Activated T-helper 17 cell treated with anti-CD3 and anti-CD28 coated beads, Interleukin-2, amount 50 U/mL, for 72 hours (primary cell): ENCODE measurements at places on chromosomes 2 and 18.
A peak's percentile ranks its signal among the peaks of the same experiment; 100 is the strongest.

DNA sequence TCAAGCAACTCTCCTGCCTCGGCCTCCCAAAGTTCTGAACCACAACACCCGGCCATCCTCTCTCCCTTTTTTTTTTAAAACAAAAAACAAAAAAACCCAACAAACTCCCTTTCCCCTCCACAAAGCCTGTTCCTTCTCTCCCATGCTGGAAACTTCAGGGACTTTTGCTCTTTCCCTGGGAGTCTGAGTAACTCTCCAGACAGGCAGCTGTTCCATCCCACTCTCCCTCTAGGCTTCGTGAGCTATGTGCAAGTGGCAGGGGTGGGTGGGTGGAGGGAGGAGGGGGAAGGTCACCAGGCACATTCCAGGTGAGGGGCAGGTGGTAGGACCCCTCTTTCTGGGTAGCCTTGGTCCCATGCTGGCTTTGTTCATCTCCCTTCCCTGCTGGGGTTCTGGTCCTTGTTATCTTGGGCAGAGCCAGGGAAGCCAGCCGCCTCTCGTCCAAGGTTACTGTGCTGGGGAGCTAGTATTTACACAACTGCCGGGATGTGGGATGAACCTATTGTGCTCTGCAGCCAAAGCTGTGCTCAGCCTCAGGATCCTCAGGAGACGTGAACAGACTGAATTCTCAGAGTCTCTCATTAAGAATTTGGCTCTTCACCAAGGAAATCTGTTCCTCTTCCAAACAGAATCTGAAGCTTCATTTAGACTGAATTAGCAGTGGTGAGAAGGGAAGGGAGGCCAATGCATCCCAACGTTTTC is 106.9 kb downstream of the LIPG start:
- ATAC-seq: no peak

DNA sequence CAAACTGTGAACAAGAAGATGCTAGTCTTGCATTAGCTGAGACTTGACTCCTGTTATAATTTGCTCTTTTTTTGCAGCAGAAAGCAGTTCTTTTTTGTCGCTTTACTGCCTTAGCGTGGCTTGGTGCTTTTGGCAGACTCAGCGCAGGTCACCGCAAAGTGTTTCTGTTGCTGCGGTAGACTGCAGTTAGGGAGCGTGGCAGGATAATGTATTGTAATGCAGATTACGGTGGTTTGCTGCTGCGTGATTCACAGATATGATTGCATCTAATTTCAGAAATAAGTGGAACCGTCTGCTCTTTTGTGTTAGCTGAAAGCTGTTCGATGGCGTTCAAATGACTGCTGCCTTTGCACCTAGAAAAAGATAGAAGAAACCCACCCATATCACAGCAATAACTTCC is 131.6 kb upstream of the SATB2 start:
- no peak for ATAC-seq

- ATAC-seq: no peak
Measured at GRCh38 chr2:37670378-37671008, 949 bp downstream of the CDC42EP3 start.

- peak; percentile 40 for ATAC-seq
Measured at GRCh38 chr2:191151331-191151730, 537 bp upstream of the STAT4 start.

- no peak for ATAC-seq
Measured at GRCh38 chr2:232501794-232502390, 14.3 kb upstream of the ECEL1 start.

GRCh38 chr2:8329660-8330622 is 351.9 kb upstream of the ID2 start:
- ATAC-seq: no peak

- no peak for ATAC-seq
Measured at GRCh38 chr2:17780546-17780945, 26.6 kb downstream of the GEN1 start.

DNA sequence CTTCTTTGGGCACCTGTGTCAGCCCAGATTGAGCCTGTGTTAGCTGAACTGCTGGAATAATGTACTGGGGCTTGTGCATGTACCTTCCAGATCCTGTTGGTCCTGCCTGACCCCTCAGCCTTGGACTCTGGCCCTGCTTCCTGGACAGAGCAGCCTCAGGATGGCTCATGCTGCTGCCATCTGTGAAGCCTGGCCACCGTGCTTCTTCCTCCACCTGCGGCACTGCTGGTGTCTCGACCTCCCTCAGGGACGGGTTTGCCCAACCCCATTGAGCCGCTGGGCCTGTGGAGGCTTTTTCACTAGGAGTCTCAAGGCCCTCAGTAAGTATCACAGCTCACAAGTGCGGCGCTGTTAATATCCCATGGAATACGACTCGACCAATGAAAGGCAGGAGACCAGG is 342.7 kb downstream of the TGIF1 start:
- ATAC-seq: no peak

- ATAC-seq: peak; percentile 39
Measured at GRCh38 chr2:196159221-196159892, 12.0 kb downstream of the STK17B start.

- no peak for ATAC-seq
Measured at GRCh38 chr2:140586379-140586778, 1544.4 kb downstream of the LRP1B start.

GRCh38 chr2:96913398-96914202 is 43.7 kb upstream of the SEMA4C start:
- ATAC-seq: peak; percentile 94

GRCh38 chr18:45046228-45046627 is 365.5 kb downstream of the SETBP1 start:
- no peak for ATAC-seq

DNA sequence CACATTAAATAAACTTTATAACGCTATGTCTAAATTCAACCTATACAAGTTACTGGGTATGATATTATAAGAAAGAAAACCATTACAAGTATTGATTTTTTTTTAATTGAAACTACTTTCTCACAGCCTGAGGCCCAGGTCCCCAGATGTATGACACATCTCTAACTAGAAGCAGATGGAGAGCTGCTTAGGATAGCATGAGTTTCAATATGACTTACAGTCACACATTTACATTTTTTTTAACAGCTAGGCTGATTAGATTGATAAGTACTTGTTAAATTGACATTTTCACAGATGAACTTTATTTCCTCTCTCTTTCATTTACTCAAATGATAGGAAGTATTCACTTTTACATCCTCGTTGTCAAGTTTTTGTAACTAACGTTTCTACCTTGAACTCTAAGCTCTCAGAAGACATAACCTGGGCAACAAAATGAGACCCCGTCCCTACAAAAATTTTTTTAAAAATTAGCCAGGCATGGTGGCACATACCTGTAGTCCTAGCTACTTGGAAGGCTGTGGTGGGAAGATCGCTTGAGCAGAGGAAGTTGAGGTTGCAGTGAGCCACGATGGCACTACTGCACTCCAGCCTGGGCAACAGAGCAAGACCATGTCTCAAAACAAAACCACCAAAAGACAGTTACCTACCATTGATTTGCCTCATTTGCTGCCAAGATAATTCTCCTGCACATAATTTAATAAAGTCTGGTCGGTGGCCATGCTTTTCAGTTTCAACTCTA is 52.4 kb downstream of the STK39 start:
- peak; percentile 92 for ATAC-seq

GRCh38 chr2:226800941-226801784 is 1.5 kb upstream of the IRS1 start:
- ATAC-seq: peak; percentile 82

DNA sequence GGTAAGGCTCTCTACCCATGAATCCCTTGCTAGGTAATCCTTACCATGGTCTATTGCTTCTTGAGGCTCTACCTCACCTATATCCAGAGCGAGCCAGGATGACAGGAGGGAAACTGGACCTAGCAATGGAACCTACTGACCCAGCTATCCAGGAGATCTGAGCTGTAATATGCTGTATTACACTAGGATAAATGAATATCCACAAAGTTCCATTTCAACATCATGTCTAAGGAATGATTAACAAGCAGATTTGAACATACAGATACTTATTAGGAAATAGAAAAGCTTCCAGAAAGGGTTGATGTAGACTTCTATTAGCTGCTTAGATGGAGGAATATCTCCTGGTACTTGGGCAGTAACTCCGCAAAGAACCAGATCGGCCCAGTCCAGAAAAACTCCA is 110.1 kb downstream of the BAZ2B start:
- ATAC-seq: no peak

DNA sequence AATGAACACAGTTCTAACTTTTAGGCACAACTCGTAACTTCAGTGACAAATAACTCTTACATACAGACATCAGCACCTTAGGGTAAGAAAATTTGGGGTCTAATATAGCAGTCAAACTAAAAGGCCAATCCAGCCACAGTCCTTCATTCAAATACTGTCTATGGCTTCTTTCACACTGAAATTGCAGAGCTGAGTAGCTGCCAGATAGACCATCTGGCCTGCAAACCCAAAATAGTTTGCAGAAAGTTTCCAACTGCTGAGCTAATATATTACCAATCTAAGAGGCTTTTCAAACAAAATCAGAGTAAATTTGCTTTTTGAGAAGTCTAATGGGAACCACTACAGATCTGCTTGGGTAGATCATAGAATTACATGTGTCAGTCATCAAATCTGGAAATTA is 183.4 kb downstream of the GALR1 start:
- no peak for ATAC-seq

- no peak for ATAC-seq
Measured at GRCh38 chr2:27779417-27780055, 8.0 kb downstream of the MRPL33 start.

DNA sequence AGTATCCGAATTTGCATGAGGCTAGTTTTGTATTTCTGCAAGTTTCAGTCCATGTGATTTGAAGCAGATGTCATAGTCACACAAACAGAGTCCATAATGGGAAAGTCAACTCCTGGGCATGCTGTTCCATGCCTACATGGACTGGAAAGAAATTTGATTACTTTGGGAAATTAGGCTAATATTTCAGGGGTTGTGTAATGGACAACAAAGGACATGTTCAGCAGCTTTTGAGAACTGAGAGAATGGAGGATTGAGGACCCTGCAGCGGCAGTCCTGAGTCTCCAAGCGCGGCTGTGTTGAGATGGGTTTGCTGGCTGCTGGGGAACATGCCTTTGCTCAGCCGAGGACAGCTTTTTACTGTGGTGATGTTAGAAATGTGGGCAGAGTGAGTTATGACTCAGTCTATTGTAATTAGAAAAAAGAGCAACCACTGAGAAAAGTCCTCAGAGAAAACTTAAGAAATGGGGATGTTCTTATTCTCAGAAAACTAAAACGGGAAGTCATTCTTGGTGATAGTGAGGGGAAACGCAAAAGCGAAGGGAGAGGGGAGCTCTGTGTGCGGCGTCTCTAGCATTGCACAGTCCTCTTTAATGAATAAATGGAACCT is 149.2 kb downstream of the FAM210A start:
- ATAC-seq: peak; percentile 90

GRCh38 chr2:85243101-85244072 is 84.4 kb downstream of the TGOLN2 start:
- ATAC-seq: peak; percentile 46

DNA sequence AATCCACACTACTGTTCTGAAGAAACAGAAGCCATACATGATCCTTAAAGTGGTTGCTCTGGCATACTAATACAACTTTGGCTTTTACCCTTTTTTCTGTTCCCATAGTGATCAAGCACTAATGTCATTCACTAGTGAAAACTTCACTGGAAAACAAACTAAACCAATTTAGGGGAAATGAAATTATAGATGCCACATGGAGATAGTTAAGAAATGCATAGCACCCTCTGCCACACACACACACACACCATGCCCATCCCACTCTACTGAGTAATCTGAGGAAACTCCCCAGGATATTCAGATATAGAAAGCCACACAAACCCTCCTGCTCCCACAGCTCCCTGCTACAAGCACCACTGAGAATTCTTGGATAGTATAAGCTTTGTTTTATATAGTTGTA is 39.1 kb downstream of the SLC3A1 start:
- no peak for ATAC-seq

DNA sequence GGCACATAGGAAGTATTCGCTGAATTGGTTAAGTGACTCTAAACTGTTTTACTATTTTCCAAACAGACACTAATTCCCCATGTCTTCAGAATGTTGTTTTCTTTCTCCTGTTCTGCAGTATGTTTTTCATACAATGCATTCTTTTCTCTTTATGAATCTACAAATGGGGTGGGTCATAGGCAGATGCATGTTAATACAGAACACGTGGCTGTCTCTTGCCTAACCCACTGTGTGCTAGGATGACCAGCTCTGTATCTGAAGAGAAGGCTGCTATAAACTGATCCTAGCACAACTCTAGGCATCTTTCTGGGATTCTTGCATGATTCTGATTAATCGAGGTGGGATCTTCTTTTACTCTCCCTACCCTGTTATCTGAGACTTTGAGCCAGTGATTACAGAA is 826.0 kb downstream of the PLCL1 start:
- no peak for ATAC-seq

DNA sequence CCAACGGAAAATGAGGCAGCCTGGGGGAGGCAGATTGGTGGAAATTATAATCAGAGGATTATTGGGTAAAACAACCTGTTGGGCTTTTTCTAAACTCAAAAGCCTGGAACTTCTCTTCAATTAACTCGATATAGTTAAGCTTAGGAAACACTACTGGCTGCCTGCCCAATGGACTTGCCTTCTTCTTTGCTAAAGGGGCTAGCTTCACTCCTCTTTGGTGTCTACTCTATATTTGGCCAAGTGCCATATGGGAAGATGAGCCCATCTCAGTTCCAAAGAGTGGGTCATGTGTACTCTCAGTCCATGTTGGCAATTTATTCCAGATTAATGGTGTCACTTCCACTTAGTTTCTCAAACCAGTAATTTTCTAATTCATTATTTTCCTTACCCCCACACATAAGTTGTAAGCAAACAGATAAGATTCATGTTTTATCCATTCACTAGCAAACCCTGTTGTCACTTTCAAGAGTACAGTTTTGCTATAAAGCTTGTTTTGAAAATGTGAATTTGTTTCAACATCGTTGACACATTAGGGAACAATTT is 34.3 kb downstream of the DARS1 start:
- ATAC-seq: no peak

DNA sequence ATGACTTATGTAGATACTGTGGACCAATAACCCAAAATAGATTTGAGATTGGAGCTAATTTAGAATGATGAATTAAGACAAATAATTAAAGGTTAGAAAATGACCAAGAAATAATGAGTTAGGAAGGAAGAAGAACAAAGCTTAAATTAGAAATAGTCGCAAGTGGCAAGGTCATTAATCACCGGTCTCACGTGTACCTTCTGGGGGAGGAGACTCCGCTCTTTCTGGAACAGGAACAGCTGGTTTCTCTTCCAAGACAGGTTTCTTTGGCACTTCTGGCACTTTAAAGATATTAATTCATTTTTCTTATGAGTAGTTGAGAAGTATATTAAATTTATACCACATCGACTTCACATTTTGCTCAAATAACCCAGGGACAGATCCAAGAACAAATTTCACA is 156.7 kb downstream of the TTN start:
- no peak for ATAC-seq

DNA sequence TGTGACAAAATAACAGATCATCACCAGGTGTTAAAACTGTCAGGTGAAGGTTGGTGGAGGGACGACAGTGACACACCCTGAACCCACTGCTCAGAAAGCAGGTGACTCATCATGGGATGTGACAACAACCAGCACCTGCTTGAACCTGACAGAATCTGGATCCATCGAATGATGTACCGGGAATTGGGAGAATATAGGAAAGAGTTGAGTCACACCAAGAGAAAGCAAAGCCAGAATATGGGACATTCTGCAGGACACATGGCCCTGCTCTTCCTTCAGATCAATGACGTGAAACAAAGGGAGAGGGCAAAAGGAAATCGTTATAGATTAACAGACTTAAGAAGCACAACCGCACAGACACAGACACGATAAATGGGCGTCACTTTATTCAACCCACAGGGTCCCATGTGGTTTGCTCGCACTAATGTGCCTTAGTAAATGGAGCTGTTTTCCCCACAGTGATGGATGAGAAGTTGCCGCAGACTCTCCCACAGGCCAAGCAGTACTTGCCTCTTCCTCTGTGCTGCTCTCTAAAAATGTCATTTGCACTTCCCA is 100.1 kb downstream of the CRACDL start:
- ATAC-seq: peak; percentile 75
